Sigmoid colon (tissue), 7 donors: ENCODE measurements at places on chromosomes 2 and 18. TPM values are rescaled to one million over a fixed set of nuclear protein-coding genes. Genes with fewer than 3 reads are reported as not detected.
A peak's percentile ranks its signal among the peaks of the same experiment; 100 is the strongest.

- no peak for DNase-seq
Measured at GRCh38 chr2:164657129-164657528, 35.8 kb upstream of the GRB14 start.

DNA sequence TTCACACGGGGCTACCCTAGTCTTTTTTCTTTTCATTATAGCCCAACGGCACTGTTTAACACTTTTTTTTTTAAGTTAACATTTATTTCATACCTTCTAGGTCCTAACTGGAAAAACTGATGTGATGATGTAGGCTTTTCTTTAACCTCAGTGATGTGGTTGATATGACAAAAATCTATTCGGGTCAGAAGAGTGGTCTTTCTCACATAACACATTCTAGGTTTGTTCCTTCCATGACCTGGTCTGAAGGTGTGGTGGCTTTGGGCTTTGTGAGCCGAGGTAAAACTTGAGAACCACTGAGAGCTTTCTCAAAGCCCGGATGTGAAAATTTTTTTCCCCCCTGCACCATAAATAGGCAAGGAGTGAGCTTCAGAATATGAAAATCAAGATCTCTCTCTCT is 44.2 kb downstream of the GPD2 start:
- DNase-seq: no peak

GRCh38 chr2:20049637-20050036 is 1.8 kb downstream of the LAPTM4A start:
- DNase-seq: no peak

GRCh38 chr18:13019301-13019700 is 28.1 kb downstream of the CEP192 start:
- DNase-seq: no peak

- DNase-seq: peak; percentile 81
Measured at GRCh38 chr2:217714287-217714751, 288.5 kb downstream of the TNS1 start.

DNA sequence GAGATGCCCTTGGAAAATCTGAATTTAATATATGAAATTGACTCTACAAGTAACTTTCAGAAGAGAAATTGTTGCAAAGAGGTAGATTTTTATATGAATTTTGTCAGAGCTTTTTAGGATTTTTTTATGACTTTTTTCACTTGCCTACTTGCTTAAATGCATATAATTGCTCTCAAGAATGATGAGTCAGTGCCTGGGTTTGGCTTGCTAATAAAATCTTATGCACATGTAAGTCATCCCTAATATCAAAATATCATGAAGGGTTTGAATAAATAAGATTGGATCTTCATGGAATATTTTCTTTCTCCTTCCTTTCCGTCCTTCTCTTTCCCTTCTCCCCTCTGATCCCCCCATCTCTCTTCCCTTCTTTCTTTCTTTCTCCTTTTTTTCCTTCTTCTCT is 354.1 kb downstream of the TXNL1 start:
- DNase-seq: no peak

CCDC74A gene
- 20.2 TPM for total RNA-seq

DNA sequence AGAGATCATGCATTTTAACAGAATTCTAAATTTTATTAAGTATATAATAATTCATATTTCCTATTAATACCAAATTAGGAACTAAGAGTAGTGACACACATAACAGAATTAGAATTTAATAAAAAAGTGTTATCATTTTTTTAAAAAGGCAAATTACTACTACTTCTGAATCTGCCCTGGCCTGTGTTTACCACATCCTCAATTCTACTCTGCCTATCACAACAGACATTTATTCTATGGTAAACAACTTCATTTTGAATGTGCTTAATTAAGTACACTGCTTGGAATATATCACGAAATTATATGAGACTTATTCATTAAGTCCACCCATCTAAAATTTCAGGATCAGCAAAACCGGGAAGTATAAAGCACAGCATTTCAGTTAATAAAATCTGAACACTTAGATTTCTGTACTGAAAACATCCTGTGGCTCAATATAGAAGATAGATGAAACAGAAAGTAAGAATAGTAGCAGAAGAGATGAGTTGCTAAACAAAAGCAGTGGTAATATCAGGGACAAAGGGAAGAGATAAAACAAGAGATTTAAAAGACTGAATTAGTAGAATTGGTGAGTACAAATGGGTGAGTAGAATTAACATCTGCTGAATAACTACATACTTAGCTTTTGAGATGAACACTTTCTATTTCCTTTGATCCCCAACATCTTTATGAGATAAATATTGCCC is 3.7 kb downstream of the SMC6 start:
- DNase-seq: no peak

DNA sequence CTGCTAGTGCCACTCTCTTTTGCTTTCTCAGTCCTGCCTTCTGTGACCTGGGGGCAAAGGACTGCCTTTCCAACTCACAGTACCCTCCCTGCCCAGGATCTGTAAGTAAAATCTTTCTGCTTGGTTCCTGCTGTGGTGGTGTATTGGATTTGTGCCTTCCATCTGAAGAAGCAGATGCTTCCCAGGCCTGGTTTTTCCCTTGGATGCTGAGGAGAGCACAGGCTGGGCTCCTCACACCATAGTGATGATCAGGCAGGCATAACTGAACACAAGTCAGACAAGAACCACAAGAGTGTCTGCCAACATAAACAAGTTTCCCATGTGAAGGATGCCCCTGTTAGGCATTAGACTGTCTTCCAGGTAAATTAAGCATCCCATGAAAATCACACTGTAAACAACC is 121.3 kb upstream of the NRXN1 start:
- DNase-seq: no peak

DNA sequence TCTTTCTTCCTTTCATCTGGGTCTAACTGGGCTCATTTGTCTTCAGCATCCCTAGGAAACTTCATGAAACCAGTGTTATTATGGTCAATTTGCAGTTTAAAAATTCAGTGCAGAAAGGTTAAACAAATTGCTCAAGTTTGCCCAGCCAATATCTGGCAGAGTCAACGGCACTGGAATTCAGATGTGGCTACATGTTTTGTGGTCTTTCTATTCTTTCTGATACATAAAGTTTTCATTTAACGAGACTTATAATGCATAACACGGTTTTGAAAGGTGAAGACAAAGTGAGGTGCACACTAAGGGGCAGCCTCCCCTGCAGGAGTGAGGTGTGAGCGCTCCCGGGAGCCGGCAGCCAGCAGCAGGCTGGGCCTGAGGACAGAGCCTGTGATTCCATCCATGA is 164.6 kb downstream of the RTP5 start:
- no peak for DNase-seq

DNA sequence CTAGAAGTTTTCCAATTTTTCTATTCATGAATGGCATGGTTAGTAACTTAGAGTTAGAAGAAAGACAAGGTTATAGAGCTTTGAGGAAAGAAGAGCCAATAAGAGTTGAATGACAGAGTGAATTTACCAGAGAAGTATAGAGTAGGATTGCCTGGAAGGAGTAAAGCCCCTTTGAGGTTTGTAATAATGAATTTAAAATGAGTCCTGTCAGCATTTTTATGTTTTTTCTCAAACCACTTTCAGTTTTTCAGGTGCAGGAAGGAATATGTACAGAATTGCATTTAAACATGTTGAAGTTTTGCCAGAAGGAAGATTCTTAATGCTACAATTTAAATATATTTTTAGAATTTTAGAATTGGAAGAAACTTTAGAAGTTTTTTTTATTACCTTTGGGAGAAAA is 408.3 kb downstream of the DSC3 start:
- no peak for DNase-seq

GRCh38 chr2:172052000-172052983 is 33.0 kb upstream of the DLX1 start:
- no peak for DNase-seq

DNA sequence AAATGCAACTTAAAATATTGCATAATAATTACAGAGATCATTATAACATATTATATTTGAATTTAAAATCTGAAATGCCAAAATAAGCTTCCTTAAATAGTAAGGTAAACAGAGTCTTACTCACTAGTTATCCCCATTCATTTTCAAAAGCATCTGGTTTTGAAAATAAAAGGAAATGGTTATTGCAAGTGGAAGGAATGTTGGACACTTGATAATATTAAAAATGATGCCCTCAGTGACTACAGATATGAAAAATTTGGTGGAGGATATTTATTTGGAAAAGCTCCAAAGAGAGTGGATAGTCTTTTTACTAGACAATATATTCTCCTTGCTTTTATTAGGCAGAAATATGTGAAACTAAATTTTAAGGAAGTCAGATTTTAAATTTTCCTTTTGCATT is 39.7 kb downstream of the CDH19 start:
- DNase-seq: no peak
